ENCODE measurements at places on chromosomes 2 and 18. TPM values are rescaled to one million over a fixed set of nuclear protein-coding genes. Genes with fewer than 3 reads are reported as not detected.

DNA sequence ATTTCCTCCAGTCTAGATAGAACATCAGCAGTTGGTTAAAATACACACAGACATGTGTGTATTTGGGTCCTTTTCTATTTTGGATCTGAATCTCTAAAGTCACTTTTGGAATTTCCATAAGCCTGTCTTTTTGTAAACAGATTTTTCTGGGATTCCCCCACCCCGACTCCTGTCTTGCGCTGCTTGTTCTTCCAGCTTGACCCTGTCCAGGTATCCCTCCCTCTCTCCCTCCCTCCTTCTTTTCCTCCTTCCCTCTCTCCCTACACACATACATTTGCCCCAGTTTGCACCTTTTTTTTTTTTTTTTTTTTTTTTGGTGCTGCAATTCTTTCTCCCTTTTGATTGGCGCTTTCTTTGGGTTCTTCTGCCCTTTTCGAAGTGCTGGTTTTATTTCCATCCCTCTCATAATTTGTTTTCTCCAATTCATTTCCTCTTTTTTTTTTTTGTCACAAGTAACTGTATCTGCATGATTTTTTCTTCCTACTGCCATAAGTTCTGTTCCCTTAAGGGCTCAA is 114.8 kb upstream of the SERTAD2 start:
- DNase-seq = no peak

DNA sequence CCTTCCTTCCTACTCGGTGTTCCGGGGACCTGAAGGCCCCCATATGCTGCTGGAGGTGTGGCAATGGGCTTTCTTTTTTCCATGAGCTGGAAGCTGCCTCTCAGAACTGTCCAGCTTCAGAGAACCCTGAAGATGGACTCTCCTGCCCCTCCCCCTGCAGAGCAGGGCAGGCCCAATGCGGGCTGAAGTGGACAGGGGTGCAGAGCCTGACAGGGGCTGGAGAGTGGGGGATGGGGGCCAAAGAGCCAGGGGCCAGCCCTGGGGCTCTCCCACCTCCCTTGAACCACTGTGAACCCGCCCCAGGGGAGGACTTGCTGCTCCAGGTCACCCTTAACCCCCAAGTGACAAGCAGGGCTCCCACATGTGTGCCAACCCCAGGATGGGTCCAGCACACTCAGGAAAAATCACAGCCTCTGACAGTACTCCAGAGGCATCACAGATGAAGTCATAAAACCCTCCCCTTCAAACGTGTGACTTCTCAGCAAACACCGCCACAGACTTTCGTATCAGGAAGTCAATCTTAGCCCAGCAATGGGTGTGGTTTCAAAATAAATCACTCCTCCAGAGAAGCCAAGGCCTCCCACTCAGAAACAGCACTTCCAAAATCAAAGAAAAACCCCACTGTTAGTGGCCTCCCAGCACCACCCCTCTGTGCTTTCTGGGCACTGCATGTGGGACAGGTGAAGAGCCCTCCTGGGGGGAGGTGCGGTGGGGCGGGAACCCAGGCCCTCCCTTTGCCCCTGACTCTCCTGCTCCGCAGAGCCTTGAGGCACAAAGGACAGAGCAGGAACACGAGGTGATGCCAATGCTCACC is 135.8 kb downstream of the HDAC4 start:
- DNase-seq = peak; percentile 73

DNA sequence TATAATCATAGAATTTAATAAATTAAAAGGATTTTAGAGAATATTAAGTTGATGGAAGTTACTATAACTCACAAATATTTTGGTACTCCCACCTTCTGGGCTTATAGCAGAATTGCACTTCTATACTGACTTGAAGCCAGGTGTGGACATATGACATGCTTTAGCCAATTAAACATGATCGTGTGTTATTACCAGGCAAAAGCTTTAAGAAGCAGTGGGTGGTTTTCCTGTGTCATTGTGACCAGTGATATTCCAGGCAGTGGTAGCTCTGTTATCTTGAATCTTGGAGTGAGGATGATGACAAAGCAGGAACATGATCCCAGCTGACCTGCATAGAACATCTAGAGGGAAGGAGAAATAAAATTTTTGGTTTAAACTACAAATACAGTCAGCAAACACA is 370.9 kb upstream of the ZEB2 start:
- no peak for DNase-seq

DNA sequence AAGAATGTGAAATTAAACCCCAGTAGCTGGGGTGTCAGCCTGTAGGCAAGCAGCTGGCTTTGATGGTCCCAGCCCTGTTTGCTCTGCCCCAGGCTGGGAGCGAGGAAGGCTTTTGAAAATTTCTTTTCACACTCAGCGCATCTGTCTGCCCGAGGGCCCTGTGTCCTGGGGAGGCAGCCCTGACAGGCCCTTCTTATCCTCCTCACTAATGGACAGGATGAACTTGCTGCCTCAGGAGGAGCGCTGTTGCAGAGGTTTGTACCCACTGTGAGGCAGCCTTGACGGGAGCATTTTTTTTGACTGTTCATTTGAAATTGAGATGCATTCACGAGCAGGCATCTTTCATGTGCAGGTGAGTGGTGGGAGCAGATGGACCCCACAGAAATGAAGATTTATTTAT is 62.4 kb downstream of the SERPINB8 start:
- DNase-seq = no peak

DNA sequence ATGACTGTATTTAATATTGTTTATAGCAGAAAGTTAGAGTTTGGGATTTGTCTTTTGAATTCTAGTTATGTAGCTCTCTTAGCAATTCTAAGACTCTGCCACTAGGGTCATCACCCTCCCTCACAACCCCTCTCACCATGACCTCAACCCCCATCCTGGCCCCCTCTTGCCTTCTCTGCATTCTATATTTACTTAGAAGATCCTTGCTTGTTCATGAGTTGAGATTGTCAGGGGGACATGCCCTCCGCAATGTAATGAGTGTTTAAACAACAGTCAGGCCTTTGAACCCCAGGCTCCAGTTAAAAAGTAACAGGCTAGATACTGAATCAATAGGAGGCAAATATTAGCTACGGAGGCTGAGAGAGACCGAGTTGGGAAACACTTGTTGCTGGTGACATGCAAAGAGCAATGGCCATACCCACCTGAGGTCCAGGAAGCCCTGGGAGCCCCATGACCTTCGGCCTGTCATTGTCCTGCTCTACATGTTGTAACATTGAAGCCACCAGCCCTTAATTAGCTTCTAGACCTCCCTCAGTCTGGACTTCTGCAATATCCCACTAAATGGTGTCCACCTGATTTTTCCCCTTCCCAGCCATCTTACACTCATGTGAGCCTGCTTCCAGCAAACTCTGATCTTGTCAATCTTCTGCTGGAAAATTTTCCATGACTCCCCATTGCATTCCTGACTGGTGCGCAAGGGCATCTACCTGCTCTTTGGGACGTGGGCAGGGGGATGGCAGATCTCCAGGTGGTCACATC is 221.1 kb downstream of the ALPK2 start:
- DNase-seq = no peak

DNA sequence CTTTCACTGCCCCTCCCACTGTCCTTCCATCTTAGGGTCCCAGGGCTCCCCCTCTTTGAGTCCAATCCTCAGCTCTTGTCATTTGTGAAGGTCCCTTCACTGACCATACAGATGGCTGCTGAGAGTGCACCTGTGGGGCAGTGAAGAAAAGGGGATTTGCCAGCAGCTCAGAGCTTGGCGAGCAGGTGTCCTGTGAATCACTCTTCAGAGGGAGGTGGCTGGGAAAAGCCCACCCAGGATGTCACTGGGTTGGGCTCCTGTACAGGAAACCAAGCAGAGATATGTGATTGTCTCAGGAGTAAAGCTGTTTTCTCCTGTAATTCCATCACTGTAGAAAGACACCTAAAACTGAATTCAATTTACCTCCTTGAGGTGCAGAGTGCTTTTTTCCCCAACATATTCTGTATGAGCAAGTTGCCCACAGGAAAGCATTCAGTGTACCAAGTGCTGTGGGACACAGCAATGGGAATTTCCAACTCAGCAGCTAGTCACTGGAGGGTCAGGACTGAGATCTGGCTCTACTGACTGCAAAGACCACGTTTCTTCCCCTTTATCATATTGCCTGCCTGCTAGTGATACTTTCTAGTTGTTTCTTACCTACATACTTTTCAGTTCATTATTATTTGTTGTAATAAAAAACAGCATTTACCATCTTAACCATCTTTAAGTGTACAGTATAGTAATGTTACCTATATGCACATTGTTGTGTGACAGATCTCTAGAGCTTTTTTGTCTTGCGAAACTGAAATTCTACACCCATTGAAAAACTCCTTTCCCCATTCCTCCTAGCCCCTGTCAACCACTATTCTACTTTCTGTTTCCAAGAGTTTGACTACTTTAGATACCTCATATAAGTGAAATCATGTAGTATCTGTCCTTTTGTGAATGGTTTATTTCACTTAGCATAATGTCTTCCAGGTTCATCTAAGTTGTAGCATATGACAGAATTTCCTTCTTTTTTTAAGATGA is 239.1 kb downstream of the TSN start:
- DNase-seq = no peak

- no peak for DNase-seq
These were observed 130.8 kb upstream of the ID2 start for GRCh38 chr2:8550937-8551621.

DNA sequence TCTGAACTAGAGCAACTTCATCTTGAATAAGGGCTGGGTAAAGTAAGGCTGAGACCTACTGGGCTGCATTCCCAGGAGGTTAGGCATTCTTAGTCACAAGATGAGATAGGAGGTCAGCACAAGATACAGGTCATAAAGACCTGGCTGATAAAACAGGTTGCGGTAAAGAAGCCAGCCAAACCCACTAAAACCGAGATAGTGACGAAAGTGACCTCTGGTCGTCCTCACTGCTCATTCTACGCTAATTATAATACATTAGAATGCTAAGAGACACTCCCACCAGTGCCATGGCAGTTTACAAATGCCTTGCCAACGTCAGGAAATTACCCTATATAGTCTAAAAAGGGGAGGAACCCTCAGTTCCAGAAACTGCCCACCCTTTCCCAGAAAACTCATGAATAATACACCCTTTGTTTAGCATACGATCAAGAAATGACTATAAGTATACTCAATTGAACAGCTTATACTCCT is 109.1 kb downstream of the FIGN start:
- no peak for DNase-seq

GRCh38 chr2:190804182-190804795 is 76.3 kb upstream of the GLS start:
- no peak for DNase-seq

DNA sequence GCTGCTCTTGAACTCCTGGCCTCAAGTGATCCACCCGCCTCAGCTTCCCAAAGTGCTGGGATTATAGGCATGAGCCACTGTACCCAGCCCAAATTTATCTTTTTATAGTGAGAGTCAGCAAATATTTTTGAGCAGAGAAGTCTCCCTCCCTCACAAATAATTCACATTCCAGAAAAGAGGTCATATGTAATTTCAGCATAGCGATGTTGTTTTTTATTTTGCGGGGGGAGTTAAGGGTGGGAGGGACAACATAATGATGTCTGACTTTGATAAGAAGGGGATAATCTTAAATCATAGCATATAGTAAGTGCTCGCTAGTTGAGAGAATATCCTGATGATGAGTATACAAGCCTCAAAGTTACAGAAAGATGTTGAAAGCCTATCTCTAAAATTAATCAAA is 1090.2 kb upstream of the ACVR2A start:
- DNase-seq = no peak

GRCh38 chr2:3650140-3650920 is 7.7 kb upstream of the ALLC start:
- DNase-seq = no peak

GRCh38 chr2:123915380-123915779 is 109.7 kb upstream of the CNTNAP5 start:
- no peak for DNase-seq

- no peak for DNase-seq
These were observed 39.4 kb downstream of the BMP10 start for GRCh38 chr2:68831686-68832232.

GRCh38 chr2:179252423-179252822 is 12.2 kb downstream of the SESTD1 start:
- no peak for DNase-seq

GRCh38 chr18:54382733-54383252 is 25.1 kb downstream of the C18orf54 start:
- no peak for DNase-seq

DNA sequence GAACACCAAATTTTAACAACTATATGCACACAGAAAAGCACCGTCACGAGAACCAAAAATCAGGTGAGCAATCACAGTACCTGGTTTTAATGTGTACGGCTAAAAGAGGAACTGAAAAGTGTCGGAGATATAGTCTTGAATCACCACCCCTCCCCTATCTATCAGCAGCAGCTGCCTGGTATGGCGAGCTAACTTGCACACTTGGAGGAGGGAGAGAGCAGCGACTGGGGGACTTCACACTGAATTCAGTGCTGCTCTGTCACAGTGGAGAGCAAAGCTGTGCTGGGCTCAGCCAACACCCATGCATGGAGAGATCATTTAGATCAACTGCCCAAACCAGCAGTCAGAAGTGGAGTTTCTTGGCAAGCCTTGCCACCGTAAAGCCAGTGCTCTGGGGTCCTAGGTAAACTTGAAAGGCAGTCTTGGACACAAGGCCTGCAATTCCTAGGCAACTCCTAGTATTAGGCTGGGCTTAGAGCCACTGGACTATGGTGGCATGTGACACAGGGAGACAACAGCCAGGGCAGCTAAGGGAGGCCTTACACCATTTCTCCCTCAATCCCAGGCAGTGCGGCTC is 89.2 kb upstream of the CD226 start:
- no peak for DNase-seq

DNA sequence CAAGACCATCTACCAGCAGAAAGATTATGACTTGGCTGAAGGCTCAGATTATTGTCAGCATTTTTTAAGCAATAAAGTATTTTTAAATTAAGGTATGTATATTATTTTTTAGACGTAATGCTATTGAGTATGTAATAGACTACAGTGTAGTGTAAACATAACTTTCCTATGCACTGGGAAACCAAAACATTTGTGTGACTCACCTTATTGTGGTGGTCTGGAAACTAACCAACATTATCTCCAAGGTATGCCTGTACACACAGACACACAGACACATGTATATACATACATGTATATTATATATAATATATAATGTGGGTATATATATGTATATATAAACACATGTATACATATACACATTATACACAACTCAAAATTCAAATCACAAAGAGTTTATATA is 9.1 kb upstream of the TMEFF2 start:
- DNase-seq = no peak

DNA sequence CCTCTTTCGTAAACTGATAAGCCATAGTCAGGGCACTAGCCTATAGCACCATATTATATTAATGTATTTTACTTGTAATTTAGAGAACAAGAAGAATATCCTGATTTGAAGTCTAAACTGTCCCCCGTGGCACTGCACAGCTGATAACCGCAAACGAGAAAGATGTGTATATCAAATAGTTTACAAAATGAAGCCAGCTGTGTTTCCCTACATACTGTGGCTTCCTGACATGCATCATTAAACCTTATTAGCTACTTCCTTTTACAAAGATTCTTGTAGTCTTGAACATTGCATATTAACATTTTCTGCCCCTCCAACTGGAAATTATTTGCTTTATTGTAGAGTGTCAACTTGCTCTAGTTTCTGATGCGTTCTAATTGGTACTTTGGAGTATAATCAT is 153.5 kb upstream of the NFATC1 start:
- no peak for DNase-seq

- peak; percentile 60 for DNase-seq
These were observed 130.9 kb downstream of the EXOC6B start for GRCh38 chr2:72694715-72695496.

- no peak for DNase-seq
These were observed 125.7 kb downstream of the NBAS start for GRCh38 chr2:15435474-15435873.

RNF103 gene
- total RNA-seq = 45.3 TPM

RIT2 gene
- total RNA-seq = not detected

LPIN2 gene
- 15.5 TPM for total RNA-seq

GKN1 gene
- not detected for total RNA-seq

CDH2 gene
- 205 TPM for total RNA-seq

WDCP gene
- 2.7 TPM for total RNA-seq

CPO gene
- total RNA-seq = not detected

THSD7B gene
- 0.07 TPM for total RNA-seq

Data from right atrium auricular region (tissue), 2 donors.